ENCODE measurements at places on chromosomes 6 and 20.

DNA sequence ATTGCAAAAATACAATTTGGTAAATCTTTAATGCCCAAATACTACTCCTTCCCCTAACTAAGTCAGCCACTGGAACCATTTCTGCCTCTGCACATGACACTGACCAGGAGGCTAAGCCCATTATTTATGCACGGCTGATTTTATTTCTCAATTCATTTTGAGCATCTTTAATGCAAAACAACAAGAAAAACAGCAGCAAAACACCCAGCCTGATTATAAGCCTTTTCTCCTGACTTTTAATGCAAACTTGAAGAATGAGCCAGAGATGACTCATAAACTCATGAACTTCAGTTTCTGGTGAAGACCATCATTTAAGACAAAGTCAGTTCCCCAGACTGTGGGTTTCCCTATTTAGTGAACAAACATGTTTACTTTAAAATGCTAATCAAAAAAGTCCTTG lies 51.6 kb downstream of the CYP24A1 start:
- peak; percentile 98 for DNase-seq

DNA sequence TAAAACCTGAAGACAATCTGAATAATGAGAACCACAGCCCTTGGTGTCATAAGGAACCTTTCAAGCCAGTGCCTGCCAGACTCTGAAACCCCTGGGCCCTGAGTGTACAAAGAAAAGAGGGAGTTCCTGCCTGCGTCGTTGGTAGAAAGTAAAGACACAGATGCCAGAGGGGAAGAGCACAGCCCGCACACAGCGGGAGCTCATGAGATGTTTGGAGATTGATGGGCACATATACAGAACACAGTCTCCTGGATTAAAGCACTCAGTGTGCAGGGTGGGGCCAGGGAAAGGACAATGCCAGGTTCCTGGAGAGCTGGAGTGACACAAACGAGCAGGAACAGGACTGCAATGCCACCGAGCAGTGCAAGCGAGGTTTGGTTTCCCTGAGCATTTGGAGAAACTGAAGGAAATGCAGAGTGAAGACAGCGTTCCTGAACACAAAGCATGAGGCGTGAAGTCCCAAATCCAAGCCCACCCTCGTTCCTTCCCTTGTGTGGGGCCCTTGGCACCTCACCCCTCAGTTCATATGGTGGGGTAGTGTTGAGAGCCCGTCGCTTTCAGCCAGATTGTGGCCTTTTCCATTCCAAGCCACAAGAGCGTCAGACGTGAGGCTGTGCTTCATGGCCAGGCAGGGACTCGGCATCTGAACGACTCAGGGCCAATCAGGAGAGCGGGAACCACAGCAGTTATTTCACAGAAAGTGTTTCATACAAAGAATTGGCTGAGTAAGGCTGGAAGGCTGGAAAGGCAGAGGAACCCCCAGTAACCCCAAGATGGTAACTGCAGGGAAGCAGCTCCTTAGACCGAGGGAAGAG lies 41.0 kb upstream of the RPS6KA2 start:
- DNase-seq: no peak

DNA sequence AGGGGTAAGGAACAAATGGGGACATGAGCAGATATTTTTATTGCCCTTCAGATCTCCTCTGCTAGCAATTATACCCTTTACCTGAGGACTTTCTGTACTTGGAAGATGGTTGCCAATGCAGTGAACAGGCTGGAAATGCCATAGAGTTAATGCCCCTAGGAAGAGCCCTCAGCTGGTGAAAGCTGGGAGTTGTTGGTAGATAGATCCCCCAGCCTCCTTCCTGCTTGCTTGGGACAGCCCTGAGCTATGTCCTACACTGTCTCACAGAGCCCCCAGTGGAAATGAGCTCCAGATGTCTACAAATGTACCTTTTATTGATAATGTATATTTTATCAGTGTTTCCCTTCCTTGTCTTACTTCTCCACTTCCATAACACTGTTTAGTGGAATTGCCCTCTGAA lies 87.6 kb upstream of the PAK5 start:
- DNase-seq: no peak

DNA sequence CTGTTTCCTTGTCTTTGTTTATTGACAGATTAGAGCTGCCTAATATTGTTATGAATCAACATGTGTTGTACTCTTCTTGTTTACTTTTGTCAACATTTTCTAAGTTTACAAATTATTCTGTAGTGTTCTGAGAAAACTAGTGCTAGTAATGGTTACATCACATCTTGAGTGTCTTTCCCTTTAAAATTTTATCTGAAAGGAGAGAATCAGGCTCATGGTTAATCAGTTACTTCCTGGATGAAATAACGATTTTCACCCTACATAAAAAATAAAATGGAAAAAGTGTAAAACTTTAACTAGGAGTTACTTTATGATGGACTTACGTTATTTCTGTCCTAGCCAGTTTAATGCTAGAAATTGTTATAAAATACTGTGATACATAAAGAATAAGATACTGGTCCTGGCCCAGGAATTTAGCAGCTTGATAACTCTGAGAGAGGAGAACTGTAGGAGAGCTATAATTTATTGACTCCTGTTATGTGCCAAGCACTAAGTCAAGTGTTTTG lies 26.4 kb upstream of the BMP5 start:
- DNase-seq: no peak

DNA sequence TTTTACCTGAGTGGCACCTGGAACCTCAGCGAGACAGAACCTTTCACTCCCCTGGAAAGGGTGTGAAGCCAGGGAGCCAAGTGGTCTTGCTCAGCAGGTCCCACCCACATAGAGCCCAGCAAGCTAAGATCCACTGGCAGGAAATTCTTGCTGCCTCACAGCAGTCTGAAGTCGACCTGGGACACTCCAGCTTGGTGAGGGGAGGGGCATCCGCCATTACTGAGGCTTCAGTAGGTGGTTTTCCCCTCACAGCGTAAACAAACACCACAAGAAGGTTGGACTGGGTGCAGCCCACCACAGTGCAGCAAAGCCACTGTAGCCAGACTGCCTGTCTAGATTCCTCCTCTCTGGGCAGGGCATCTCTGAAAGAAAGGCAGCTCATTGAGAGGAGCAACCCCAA lies 134.7 kb upstream of the RSPO3 start:
- no peak for DNase-seq

GRCh38 chr6:35497571-35498421 lies 917 bp upstream of the TEAD3 start:
- DNase-seq: peak; percentile 58

GRCh38 chr6:104700371-104701185 lies 159.1 kb downstream of the HACE1 start:
- no peak for DNase-seq

DNA sequence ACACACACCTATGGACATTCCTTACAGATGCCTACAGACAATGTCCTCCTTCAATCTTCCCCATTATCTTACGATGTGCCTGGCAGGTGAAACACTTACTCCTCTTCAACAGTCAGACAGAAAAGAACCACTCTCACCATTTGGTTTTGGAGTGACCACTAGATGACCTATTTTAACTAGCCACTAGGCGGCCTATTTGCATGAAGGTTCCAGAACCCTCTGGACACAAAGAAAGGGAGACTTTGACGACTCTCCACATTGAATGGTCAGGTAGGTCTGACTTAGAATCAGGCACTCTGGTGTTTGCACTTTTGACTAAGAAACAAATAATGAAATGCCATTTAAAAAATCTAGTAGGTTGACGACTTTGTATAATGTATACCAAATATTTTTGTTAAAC lies 42.0 kb downstream of the PNLDC1 start:
- DNase-seq: no peak

DNA sequence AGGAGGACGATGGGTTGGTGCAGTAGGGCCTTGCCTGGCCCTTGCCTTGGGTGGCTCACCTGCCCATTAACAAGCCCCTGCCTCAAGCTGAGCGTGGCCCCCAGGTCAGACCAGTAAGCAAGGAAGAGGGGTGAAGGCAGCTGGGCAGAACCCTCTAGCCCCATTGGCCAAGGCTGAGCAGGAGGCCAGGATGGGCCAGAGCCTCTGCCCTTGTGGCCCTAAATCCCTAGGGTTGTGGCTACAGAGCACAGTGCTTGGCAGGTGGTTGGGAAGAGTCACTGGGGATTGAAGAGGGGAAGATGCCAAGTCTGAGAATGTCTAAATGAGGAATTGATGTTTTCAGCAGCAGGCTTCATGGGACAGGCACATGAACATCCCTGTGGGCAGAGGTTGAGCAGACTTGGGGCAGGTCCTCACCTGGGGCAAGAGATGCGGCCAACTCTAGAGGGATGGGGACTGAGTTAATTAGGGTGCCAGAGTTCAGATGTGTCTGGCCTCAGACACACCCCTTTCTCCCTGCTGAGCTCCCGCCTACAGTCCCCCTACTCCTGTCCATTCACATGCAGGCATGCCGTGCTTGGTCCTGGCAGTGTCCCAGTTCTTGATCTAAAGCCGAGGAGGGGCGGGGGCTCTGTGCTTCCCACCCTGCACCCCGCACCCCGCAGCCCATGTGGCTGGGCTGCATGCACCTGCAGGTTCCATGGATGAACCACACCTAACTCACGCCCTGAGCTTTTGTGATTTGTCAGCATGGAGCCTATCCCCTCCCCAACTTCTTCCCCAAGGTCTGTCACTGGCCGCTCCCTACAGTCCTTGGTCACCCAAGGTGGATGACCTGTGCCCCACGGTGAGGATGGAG lies 9.8 kb downstream of the GTSF1L start:
- no peak for DNase-seq

- no peak for DNase-seq
Observed at GRCh38 chr6:167044696-167045095, 45.5 kb downstream of the CEP43 start.

GRCh38 chr20:32240205-32240604 lies 32.5 kb downstream of the POFUT1 start:
- DNase-seq: no peak

DNA sequence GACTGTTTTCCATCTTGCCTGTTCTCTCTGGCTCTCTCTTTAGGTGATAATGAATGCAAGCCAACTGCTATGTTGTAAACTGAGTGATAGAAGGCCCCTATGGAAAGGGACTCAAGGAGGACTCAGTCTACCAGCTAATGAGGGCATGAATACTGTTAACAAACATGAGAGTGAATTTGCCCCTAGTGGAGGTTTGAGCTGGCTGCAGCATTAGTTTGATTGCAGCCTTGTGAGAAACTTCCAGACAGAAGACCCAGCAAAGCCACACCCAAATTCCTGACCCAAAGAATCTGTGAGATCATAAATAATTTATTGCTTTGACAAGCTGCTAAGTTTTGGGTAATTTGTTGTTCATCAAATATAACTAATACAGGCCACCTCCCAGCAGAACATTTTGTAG lies 50.0 kb upstream of the PLCB1 start:
- DNase-seq: no peak

GRCh38 chr20:11190741-11191140 lies 516.9 kb upstream of the JAG1 start:
- DNase-seq: no peak

DNA sequence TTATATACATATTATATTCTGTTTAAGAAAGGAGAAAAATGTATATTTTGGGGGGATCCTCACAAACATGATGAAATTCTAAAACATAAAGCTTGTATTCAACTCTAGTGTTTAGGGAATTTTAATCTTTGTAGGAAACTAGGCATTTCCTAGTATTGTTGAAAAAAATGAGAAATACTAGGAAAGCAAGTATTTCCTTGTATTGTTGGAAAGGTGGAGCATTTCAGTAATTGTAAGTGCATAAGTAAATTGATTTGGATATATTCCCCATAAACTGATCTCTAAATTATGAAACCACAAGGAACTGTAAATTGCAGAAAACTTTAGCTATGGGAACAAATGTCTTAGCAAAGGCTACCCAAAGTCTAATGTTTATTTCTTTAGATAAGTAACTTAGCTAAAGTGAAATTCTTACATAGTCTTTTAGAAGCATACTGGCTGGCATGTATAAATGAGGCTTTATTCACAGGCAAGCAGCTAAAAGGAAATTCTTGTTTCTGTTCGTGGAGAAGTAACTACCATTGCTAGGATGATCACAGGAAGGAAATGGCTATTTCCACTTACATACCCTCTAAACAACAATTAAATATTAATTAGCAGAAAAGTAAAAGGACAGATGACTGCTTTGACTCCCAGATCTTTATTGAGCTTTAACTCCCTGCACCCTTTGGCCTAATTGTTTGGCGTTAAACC lies 19.9 kb upstream of the NRN1 start:
- DNase-seq: no peak

GRCh38 chr6:118502169-118502568 lies 45.9 kb upstream of the PLN start:
- DNase-seq: no peak

DNA sequence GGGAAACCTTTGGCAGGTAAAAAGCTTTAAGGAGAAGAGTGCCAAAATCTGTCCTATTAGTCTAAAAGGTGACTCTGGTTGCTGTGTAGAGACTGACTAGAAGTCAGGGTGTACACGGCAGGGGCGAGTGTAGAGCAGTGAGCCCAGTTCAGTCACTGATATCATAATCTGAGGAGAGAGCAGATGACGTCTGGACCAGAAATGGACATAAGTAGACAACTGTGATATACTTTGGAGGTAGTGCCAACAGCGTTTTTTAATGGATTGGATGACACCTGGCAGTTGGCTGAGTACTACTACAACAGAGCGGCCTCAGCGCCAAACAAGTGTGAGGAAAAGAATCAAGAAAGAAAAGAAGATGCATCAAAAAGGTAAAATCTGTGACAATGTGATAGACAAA lies 76.0 kb downstream of the MAP7 start:
- DNase-seq: no peak

DNA sequence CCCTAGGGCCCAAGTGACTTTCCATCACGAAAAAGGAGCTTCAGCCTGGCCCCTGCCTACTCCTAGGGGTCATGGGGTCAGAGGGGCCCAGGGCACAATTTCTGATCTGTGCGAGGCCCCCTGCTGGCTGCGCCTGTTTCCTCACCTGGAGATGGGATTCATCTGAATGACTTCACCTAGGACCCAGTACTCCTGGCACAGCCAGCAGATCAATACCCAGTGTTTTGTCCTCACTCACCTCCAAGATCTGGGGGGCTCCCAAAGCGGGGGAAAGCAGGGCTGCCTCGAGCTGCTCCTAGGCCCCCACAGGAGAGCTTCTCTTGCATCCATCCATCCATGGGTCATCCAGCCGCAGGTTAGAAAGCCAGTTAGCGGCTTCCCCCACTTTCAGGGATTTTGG lies 33.8 kb downstream of the CD40 start:
- no peak for DNase-seq

All from HS-5 (cell line).